Activated CD4-positive, alpha-beta T cell treated with anti-CD3 and anti-CD28 coated beads for 4 hours (primary cell): ENCODE measurements at places on chromosomes 11 and 22.

- DNase-seq, result no peak
These were observed 631.6 kb downstream of the BRD1 start for GRCh38 chr22:49196046-49196511.

- no peak for DNase-seq
These were observed 8.9 kb upstream of the SAMM50 start for GRCh38 chr22:43946384-43946667.

DNA sequence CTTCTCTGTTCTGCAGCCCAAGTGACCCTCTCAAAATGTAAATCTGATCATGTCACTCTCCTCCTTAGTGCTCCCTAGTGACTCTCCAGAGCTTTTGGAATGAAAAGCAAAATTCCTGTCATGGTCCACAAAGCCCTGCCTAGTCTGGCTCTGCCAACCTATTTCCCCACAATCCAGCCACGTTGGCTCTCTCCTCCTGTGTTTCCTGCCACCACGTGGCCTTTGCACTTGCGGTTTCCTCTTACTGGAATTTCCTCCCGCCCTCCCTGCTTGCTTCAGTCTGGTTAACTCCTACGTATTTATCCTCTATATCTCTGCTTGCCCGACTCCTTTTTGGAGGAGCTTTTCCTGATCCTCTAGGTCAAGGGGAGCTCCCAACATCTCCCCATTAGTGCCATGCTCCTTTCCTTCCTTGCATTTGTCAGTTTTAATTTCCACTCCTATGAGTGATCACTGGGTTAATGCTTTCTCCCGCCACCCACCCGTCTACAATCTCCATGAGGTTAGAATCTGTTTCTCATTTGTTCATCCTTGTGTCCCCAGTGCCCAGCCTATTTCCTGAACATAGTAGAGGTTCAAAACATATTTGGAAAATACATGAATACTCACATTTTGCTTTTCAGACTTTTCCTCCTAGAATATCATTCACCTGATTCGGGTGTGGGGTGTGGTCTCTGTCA lies 11.5 kb downstream of the NNMT start:
- DNase-seq, result no peak

DNA sequence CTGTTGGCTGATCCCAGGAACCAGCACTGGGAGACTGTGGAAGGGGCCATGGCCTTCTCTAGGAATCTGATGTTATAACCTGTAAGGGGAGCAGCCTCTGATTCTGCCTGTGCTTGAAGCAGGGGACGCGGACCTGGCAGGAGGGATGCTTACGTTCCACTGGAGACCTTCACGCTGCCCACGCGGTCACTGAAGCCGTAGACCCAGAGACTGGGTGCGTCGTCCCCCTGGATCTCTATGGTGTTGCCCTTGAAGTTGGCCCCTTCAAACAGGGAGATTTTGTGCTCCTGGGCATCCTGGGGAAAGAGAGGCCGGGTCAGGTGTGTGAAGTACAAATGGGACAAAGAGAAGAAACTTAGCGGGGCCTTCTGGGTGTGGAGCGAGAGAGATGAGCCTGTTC lies 11.8 kb upstream of the TPST2 start:
- no peak for DNase-seq

DNA sequence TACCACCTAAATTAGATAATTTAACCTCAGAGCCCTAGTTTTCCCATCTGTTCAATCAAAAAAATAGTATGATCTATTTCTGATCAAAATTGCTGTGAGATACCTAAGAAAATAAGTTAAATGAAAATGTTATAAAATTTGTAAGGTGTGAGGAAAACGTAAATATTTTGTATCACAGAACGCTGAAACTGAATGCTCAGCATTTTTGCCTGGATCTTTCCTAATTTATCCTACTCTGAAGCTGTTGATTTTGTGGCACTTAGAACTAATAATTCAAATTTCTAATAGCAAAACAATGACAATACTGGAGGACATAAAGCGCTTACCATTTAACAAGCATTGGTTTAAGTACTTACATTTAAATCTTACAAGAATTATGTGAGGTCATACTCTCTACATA lies 674.2 kb downstream of the FAM181B start:
- DNase-seq, result no peak
